ENCODE measurements at places on chromosomes 6 and 20.

DNA sequence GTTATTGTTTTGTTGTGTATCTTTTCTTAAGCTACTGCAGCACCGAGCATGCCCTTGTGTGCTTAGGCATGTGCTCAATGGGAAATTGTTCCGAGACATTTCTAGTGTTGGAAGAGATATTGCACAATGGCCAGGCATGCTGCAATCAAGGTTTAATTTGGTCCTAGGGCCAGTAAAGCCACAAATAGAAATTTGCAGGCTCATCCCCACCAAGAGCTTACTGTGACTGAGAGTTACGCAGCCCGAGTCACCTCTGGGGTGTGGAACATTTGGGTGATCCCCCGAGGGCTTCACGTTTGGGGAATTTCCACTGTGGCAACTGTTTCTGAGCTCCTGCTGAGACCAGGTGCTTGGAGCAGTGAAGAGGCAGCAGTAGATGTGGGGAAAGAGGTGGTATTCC, 65.8 kb downstream of the ADTRP start:
- no peak for DNase-seq

DNA sequence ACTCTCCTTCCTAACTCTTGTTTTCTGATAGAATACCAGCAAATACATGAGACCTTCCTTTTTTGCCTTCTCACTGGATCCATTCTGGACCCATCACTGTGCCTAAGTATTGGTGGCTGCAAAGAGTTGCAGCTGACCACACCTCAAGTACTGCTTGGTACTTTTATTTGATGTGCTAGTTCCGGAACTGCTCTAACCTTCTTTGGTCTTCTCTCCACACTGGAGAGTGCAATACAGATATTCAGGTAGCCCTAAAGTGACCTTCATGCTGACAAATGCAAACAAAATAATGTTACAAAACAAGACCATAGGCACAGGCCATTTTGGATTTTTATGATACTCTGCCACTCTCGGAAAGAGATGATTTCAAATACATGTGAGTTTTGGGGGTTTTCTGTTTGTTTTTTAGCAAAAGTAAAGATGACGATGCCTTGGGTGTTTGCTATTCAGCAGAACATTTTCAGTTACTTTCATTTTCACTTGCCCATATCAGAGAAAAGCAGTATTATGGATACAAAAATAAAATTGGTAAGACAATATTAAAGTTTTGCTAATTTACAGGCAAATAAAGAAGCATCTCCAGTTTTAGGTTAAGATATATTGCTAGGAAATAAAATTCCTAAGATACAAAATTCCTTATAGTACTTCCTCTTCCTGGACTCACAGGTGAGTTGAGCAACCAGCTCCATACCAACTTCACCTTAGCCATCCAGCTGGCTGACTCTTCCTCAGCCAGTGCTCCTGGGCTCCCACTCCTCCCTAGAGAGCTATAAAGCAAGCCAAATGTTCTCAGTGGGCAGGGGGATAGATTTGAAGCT, 42.0 kb downstream of the PTPRK start:
- DNase-seq, result no peak

GRCh38 chr6:104506429-104506828, 353.3 kb downstream of the HACE1 start:
- no peak for DNase-seq

- peak; percentile 7 for DNase-seq
Measured at GRCh38 chr6:164015088-164015484, 600.6 kb downstream of the QKI start.

DNA sequence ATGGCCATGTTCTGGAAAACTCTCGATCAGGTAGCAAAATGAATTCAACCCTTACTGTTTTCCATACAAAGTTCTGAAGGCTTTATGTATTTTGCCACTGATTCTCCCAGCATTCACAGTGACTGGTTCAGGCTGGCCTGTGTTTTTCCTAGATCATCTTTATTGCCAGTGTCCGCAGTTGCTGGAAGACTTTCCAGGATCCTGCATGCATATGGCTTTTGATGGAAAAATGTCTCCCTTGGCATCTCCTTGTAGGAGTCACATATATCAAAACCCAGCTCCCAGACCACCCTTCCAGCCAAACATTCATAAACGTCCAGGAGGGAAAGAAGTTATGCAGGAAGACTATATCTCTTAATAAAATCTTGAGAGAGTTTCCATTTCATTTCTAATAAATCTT, 588.8 kb downstream of the MAFB start:
- DNase-seq, result no peak

DNA sequence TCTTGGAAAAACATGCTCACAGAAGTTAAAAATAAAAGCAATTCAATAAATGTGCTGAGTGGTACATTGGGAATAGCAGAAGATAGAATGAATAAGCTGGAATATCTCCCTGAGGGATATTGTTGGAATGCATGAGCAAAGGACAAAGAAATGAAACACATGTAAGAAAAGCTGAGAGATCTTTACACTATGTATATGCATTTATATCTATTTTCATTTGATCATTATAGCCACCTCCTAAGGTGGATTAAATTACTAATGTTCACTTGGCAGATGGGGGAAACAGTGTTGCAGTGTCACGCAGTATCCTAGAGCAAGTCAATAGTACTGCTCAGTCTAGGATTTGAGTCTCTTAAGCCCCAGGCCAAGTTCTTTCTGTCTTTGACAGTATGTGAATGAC, 542.0 kb upstream of the MARCKS start:
- DNase-seq, result no peak

DNA sequence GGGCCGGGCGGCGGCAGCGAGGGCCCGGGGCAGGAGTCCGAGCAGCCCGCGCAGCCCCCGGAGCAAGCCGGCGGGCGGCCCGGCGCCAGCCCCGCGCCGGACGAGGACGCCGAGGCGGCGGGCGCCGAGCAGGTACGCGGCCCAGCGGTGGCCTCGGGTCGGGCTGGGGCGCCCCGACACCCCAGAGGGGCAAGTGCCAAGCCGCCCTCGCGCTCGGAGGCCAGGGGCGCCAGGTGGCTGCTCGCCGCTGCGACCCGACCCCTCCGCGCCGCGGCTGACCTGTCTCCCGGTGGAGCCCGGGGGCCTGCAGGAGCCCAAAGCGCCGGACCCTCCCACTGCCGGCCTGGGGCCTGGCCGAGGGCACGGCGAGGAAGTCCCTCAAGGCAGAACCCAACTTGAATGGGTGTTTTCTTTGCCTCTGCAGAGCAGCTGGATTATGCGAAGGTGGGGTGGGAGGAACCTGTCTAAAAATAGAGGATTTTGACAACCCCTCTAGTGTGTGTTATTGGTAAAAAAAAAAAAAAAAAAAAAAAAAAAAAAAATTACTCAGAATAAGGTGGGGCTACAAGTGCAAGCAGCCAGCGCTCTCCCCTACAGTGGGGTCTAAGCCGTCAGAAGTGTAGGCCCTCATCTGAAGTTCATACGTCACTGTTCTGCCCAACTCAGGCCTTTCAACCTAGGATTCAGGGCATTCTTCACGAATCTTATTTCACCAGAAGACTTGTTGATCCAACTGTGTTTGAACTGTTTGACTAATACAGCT, 609 bp downstream of the OGFRL1 start:
- peak; percentile 29 for DNase-seq

GRCh38 chr6:82924799-82925535, 140.7 kb downstream of the UBE3D start:
- DNase-seq, result no peak

GRCh38 chr20:17967521-17968365, 851 bp downstream of the SNX5 start:
- peak; percentile 43 for DNase-seq

DNA sequence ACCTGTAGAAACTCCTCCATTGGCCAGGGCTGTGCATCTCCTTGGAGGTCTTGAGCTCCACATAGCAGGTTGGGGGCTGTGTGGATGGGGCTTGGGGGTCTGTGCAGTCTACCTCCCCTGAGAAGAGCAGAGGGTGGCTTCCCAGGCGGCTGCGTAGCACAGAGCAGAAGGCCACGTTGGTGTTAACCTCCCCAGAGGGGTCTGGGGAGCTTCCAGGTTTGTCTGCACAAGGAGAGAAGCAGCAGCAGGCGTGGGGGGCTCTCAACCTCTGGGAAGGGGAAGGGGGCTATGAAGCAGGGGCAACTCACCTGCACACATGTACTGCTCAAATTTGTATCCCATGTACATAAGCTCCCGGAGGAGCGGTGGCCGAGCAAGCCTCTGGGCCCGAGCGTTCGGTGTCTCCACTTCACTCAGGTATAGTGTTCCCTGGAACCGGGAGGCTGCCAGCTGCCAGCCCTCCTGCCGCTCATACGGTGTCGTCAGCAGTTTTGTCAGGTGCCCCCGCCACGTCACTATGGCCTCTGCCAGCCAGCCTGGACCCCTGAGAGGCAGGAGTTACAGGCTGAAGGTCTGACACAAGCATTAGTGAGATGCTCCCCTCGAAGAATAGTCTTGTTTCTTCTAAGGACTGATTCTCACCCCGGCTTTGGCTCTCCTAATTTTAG, 1.2 kb downstream of the DXO start:
- peak; percentile 50 for DNase-seq

DNA sequence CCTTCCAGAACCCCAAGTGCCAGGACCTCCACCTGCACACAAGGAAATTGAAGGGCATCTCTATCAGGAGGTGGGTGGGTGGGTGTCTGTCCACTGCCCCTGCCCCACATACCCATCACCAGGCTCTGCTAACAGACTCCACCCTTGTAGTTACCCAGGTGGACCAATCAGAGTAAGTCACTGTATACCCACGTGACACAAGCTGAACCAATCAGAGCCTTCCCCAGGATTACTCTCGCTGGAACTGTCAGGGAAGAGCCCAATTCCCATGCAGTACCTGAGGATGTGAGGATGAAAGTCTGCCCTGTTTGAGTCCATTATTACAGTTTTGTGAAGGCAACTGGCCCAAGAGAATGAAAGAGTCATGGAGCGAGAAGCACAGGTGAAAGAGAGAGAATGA, 4.2 kb downstream of the OCSTAMP start:
- DNase-seq, result no peak

Data from NCI-H1105 treated with DMSO at 0.1 percent for 48 hours (cell line).